ENCODE measurements at places on chromosomes 7 and 10.

DNA sequence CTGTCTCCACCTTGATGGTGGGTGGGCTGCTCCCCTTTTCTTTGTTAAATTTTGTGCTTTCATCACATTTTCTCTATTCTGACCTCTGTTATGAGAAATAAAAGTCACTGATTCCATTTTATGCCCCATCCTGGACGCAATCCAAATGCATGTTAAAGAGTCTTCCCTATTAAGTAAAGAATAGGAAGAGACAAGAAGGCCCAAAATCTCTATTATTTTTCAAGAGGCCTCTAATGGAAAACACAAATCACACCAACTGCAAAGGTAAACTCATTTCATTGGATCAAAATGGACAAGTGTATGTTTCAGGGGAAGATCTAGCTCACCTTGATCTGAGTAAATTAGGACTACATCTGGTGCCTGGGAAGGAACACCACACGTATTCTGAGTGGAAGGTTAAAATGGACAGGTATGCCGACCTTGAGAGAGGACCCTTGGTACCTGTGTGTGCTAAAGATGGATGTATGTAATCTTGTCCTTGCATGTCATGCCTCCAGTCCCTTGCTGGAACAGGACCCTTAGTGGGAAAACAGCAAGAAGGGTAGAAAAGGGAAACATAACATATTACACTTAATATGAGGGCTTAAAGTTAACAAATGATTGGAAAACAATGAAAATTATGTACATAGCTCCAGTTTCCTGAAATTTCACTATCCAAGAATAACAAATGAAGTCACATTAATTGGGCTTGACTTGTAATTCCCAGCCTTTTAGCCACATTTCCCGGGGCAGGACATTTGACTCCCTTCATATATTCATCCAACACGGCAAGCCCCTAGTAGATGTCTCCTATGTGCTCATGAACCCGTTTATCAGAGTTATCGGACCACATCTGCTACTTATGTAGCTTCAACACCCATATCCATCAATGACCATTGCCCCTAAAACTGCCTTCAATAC lies 7.6 kb downstream of the IFIT2 start:
- no peak for ATAC-seq

- no peak for ATAC-seq
These were observed 59.7 kb downstream of the ZNF467 start for GRCh38 chr7:149713731-149714068.

GRCh38 chr10:24929056-24929544 lies 23.3 kb downstream of the PRTFDC1 start:
- no peak for ATAC-seq

DNA sequence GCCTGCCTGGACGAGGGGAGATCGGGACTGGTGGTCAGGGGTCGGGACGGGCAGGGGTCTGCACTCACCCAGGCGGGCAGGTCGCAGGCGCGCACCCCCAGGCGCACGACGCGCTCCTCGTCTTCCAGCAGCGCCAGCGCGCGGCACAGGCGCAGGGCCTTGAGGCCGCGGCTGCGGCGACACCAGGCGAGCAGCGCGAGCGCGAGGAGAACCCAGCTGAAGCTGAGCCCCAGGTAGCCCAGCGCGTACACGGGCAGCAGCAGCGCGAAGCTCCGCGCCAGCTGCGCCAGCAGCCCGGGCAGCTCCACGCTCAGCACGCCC lies 328 bp downstream of the ESYT2 start:
- peak; percentile 58 for ATAC-seq

DNA sequence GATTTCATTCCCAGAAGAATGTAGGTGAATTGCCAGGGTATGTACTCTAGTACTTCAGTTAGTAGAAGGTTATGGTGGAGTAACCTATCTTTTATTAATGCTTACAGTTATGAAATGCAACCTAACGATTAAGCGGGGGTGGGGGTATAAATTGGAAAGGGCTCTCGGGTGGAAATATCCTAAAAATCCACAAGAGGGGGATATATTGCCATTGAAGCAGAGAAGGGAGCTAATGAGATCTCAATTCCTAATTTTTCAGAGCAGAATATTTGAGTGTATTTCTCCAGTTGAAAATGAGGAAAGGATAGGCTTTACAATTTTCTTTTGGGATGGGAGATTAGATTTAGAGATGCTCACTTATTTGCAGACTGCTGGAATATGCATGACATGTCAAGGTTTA lies 90.8 kb downstream of the DNAJB9 start:
- no peak for ATAC-seq

DNA sequence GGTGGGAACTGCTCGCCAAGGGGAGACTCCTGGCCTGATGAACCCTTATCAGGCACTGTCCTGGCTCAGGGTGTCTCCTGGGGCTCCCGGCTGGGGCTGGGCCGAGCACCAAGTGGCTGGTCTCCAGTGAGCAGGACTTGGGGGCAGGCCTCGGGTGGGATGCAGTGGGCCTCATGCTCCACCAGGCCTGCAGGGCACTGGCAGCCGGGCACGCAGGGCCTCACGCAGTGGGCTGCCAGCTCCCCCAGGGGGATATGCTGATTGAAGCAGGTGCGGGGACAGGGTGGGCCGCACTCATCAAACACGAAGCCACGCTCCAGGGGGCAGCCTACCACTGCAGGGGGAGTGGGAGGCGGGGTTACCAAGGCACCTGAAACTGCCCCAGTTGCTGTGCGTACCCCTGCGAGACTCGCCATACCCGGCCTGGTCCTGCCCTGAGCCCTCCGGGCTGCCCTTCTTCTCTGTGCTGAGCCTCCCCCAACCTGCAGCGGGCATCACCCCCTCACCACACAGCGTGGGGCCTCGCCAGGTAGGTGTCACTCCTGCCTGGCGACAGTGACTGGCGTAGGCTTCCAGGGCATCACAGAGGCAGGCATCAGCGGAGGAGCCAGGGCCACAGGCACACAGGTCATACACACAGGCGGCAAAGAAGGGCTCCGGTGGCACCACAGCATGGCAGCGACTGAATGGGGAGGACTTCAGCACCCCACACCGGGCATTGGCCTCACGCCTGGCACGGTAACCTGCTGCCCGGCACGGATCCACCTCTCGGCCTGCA lies 14.5 kb downstream of the ATP6V1F start:
- no peak for ATAC-seq

GRCh38 chr7:49852619-49853462 lies 79.4 kb downstream of the VWC2 start:
- ATAC-seq = peak; percentile 95

DNA sequence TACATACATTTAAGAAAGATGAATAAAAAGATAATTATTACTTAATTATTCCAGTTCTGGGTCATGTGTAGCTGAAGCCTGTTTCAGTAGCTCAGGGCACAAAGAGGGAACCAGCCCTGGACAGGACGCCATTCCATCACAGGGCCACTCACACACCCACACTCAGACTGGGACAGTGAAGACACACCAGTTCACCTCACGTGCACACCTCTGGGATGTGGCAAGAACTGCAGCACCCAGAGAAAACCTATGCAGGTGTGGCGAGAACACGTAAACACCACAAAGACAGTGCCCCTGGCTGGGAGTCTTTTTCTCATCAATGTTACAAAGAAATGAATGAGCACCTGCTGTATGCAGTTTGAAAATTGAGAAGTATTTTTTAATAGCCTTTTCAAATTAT lies 1.6 kb upstream of the IDI1 start:
- no peak for ATAC-seq

DNA sequence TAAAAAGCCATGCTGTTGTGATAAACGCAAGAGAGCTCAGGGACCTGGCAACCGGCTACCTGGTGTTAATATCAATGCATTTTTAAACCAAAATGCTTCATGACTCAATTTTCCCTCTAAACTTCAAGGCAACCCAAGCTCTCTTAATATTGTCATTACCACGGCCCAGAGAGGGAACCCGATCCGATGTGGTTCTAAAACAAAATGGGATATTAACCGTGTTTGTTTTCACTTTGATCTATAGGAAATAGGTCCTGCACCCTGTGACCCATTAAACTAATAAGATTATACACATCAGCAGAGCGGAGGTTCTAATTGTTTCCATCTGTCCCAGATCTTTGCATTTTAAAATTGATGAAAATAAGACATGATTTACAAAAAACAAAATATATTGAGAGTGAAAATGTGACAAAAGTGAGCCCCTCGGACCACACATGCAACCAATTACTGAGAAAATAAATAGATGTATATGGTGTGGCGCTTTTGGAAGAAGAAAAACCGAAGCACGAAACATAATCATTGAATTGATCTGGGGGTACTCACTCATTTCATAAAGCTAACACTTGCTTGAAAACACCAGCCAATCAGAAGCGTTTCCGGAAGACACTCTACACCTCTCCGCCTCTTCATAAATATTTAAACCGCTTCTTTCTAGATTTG lies 290.3 kb upstream of the NFE2L3 start:
- no peak for ATAC-seq

DNA sequence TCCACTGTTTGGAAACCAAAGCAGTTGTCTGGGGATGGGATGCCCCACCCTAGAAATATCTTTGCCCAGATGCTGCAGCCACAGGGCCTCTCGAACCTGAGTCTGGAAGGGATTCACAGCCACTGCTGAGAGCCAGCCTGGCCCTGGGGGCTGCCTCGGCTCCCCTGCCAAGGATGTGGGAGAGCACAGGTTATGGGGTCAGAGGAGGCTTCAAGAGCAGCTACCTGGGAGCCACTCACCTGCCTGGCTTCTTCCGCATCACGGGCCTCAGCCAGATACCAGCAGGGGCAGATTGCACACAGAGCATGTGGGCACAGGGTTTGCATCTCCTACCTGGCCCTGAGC lies 5.4 kb upstream of the PWWP2B start:
- no peak for ATAC-seq

DNA sequence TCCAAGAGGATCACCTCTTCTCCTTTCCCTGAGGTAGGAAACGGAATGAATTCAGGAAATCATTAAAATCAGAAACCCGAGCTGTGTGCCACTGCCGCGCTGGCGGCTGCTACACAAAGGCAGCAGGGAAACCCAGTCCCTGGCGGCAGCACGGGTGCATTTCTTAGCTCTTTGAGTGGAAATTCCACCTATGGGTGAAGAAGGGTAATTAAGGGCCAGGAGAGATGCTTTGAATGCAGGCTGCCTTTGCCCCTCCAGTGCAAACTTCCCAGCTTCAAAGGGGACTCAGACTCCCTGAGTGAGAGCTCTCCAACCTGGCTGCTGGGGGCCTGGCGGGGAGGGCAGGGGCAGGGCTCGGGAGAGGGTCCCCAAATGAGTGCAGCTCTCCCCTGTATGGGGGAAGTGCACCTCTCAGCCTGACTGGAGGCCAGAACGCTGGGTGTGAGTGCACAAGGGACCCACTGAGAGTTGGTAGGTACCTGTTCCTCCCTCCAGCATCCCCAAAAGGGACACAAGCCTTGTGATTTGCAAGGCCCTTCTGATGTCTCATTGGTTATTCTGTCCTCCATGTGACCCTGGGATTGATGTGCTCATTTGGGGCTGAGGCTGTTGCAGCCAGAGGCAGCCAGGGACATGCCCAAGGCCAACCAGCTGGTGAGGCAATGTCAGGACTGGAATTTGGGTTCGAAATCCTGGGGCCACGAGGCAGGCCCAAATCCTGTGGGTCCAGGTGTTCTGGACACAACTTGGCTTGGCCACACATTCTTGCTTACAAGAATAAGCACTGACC lies 16.3 kb upstream of the ZMIZ1 start:
- ATAC-seq = peak; percentile 49
